ENCODE measurements at places on chromosomes 2 and 18.

DNA sequence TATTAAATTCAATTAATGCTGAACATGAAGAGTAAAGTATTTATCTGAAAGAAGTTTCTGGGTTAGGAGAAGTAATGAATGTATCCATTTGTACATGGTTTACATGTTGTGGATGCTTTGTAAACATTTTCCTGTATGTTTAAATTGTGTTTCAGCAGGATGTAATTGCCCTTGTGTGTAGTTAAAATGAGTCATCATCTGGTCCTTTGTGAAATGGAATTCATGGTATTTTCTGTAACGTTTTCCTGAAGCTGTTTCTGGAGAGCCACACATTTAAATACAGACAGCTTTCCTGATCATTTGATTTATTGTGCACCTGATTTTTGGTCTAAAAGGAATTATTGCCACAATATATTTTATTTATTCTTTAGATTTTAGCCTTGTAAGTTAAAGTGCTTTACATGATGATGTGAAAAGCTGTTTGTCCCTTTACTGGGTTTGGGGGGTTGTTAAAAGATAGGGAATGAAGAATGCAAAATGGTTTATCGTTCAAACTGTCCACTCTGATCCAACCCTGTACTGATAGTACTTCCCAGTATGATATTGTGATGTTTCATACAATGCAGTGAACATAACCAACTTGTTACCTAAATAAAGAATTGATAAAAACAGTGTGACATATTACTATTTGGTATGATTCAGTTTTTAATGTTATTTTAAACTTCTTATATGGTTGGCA is 41.7 kb upstream of the SLC3A1 start:
- DNase-seq = peak; percentile 45

DNA sequence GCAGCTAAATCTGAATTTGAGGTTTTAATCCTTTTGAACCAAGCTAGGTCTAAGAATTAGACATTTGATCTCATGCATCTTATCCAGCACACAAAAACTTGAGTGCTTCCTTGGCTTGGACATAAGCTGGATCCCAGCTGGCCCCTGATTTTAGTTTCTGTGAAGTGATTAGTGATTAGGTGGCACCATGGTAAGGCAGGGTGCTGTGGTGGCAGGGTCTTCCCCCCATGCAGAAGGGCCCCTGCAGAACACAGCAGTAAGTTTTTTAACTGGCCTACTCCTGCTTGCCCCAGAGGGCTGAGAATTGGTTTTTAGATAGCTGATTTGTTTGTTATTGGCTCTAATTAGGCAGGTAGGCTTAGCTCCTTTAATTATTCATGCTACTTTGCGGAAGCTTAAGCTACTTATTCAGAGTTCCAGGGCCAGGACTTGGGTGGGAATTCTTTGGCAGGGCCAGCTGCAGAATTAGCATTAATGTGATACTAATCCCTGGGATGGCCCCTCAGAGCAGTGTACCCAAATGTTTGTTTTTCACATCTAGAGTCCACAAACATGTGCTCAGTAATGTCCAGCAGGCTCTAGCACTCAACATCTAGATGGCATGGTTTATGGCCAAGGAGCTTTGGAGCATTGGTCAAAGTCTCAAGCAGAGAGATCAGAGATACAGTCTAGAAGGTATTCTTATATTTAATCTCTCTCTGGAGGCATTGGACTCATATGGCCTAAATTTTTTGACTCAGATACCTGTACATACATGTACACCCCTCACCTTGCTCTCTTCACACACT is 99.6 kb downstream of the FMNL2 start:
- DNase-seq = no peak

GRCh38 chr18:21191596-21192307 is 50.3 kb upstream of the GREB1L start:
- DNase-seq = peak; percentile 85

GRCh38 chr18:801137-801536 is 10.9 kb downstream of the YES1 start:
- no peak for DNase-seq

DNA sequence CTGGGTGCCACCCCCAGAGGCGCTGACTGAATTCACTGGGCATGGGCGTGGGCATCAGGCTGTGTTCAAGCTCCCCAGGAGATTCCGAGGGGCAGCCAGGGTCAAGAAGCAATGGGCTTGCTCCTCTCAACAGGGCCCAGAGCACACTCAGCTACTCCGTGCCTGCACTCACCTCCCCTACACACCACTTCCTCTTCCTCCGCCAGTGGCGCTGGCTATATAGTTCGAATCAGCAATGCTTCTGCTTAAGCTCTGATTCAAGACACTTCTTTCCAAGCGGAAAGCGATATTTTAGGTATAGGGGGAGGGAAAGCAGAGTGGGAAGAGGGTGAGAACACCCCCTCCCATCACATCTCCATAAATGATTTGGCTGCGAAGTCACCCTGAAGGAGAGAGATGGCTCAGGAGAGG is 42.1 kb downstream of the CRACDL start:
- DNase-seq = no peak

DNA sequence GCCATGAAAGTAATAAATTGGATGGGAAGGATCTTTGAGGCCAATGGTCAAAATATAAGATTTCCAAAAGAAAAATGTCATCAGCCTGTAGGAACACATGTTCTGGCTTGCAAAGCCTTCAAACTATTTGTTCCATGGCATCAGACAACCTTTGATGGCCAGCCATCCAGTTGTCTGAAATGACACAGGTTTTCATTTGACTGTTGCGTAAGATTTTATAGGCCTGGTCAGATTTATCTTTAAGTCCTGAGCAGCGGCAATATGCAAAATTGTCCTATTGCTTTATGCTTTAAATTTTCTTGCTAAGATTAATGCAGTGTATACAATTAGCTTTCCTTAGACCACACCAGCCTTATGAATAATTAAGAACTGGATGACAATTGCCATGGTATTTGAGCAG is 167.1 kb downstream of the AGPS start:
- DNase-seq = no peak

DNA sequence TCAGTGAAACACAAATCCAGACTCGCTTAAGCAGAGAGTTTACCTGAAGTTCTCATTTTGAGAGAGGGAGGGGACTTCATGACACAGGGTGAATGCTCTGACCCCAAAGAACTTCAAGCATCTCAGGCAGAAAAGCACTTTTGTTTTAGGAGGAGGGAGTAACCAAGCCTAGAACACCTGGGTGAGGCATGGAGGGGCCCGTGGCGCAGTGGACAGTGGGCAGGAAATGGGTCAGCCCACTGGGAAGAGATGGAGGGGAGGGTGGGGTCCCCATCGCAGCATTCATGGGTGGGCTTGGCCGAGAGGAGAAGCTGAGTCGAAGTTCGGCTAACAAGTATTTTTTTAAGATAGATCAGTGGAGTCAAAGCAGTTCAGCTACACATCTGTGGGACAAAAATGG is 67.9 kb downstream of the SH3YL1 start:
- no peak for DNase-seq

- no peak for DNase-seq
These were observed 59.0 kb upstream of the DNMT3A start for GRCh38 chr2:25400576-25401216.

- peak; percentile 47 for DNase-seq
These were observed 779 bp downstream of the DGKD start for GRCh38 chr2:233354971-233355574.

DNA sequence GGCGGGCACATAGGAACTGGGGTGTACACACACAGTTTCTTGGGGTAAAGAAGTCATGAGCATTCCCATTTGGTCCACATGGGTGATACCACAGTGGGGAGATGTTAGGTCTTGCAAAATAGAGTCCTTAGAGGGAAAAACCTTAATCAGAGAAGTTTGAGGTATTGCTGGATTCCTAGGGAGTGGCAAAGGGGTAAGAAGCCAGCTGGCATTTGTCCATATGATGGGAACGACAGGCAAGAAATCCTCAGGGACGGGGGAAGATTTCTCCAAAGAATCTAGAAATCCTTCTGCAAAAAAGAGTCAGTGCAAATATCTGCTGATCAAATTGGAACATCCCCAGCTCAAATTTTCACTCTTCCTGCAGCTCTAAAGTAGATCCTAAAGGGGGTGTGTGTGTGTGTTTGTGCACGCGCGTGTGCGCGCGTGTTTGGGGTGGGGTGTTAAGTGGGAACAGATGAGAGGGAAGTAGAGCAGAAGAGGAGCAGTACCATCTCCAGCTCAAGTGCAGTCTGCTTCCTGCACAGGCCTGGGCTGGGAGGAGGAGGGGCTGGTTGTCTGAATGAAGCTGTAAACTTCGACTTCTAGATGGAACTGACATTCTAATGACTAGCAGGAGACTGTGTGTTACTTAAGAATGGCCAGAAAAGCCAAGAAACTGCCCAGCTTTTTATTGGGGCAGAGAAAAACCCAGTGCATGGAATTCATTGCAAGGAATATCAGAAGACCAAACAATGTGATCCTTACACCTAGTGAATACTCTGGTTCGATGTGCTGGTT is 168.0 kb downstream of the SPP2 start:
- peak; percentile 29 for DNase-seq

DNA sequence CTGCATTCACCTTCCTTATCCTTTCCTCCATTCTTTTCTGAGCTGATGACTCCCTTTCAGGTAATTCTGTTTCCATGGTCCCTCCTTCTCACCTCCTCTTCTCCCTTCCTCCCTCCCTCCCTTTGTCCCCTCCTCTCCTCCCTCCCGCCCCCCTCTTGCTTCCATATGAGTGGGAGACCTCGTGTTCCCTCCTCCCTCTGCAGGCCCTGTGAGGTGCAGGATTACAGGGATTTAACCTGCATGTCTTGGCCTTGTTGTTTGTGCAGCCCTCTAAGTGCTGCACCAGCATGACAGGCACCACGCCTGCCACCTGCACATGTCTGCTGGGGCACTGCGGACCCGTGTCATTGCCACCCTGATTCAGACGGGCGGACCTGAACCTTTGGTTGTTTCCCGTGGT is 103.1 kb downstream of the SNTG2 start:
- DNase-seq = no peak

- peak; percentile 30 for DNase-seq
These were observed 293.2 kb upstream of the FIGN start for GRCh38 chr2:164028814-164029534.

- peak; percentile 9 for DNase-seq
These were observed 43.1 kb downstream of the PELI1 start for GRCh38 chr2:64101141-64101591.

DNA sequence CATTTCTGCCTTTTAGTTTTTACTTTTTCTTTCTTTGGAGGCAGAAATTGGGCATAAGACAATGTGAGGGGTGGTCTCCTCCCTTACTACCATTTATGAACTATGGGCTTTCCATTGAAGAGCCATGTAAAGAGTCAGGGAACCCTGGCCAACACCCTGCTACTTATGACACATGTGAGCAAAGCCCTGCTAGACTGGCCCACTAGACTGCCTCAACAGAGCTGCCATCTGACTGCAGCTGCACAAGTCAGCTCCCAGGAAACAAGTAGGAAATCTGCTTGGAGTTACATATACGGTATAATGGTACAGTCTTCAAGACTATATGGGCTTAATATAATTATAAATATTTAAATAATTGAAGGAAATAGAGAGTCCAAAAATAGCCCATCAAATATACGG is 816.8 kb downstream of the TRIB2 start:
- no peak for DNase-seq

GRCh38 chr2:44706681-44707553 is 234.6 kb upstream of the SIX3 start:
- no peak for DNase-seq

- no peak for DNase-seq
These were observed 234.0 kb downstream of the LRRTM1 start for GRCh38 chr2:80070587-80070986.

DNA sequence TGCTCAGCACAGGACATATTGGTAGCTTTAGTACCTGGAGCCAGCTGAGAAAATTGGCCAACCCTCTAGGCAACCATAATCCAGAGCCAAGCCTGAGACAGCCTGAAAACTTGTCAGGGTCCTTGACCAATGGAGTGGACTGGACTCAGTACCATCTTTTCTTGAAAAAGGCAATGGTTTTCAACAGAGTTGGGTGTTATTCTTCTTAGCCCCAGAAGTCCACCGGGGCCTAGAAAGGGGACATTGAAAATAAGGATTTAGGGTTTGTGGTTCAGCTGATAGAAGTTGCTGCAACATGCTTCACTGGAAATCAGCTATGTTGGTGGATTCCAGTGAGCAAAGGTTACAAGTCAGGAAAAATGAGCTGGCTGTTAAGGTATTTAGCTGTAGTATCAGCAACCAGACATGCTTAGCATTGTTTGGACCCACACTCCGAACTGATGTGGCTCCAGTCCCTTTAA is 22.1 kb upstream of the CNOT11 start:
- DNase-seq = peak; percentile 39

GRCh38 chr2:55809875-55810621 is 113.5 kb downstream of the EFEMP1 start:
- DNase-seq = peak; percentile 43

DNA sequence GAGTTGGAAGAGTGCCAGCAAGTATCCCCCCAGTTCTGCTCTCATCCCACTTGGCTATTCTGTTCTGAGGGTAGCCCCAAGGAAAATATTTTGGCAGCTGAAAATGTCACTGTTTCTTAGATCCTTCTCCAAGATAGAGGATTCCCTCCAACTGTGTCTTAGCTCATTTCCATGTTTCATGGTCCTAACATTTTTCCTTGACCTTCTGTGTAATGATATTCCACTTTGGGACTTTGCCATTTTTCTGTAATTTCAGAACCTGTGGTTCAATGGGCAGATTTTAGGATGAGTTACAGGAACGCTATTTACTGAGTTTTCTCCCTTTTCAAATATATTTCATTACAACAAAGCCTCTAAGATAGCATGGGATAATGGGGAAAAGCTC is 34.7 kb downstream of the NHEJ1 start:
- DNase-seq = no peak

- DNase-seq = no peak
These were observed 164.9 kb downstream of the INHBB start for GRCh38 chr2:120510751-120511395.

GRCh38 chr2:608297-608696 is 68.9 kb downstream of the TMEM18 start:
- no peak for DNase-seq

DNA sequence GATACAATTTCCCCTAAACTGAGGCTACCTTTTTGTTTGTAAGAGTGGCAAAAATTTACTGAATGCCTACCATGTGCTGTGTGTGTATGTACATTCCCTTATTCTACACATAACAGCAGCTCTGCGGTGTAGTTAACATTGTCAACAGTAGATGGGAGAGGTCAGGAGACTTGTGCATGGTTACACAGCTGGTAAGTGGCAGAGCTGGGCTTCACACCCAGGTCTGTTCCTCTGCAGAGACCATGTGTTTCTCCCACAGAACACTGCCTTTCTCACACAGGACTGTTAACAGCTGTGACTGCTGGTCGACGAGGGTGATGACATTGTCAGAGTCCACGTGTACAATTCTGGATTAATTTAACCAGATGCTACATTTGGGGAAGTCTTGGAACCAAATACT is 49.1 kb downstream of the EML6 start:
- DNase-seq = no peak

DNA sequence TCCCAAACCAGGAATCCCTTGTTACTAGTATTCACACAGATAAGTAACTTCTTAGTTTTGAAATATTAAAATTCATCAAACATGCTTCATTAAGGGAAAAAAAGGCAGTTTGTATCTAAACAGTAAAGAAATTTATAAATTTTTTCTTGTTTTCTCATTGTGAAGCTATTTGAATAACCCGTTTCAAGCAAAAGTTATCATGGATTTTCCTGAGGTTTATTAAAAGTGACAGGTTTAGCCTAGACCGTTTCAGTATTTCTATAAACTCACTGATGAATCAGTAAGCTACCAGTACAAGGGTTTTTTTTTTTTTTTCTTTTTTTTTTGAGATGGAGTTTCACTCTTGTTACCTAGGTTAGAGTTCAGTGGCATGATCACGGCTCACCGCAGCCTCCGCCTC is 20.0 kb downstream of the ZNF532 start:
- DNase-seq = no peak
